Activated naive CD4-positive, alpha-beta T cell treated with anti-CD3 and anti-CD28 coated beads, Interleukin-2, amount 10 ng/mL, durations not matched to agents 5 hours and 36 hours (primary cell): ENCODE measurements at places on chromosomes 13 and 19. TPM values are rescaled to one million over a fixed set of nuclear protein-coding genes. Genes with fewer than 3 reads are reported as not detected.

CPT1C gene
- 1.6 TPM for total RNA-seq

KLHL1 gene
- not detected for total RNA-seq

IFT88 gene
- 7.4 TPM for total RNA-seq

ANKLE1 gene
- total RNA-seq = 8.2 TPM

CTXN1 gene
- not detected for total RNA-seq

KASH5 gene
- 0.46 TPM for total RNA-seq

CYP2A6 gene
- not detected for total RNA-seq

EFNB2 gene
- total RNA-seq = 0.10 TPM
